ENCODE measurements at places on chromosomes 3 and 15.
A peak's percentile ranks its signal among the peaks of the same experiment; 100 is the strongest.

DNA sequence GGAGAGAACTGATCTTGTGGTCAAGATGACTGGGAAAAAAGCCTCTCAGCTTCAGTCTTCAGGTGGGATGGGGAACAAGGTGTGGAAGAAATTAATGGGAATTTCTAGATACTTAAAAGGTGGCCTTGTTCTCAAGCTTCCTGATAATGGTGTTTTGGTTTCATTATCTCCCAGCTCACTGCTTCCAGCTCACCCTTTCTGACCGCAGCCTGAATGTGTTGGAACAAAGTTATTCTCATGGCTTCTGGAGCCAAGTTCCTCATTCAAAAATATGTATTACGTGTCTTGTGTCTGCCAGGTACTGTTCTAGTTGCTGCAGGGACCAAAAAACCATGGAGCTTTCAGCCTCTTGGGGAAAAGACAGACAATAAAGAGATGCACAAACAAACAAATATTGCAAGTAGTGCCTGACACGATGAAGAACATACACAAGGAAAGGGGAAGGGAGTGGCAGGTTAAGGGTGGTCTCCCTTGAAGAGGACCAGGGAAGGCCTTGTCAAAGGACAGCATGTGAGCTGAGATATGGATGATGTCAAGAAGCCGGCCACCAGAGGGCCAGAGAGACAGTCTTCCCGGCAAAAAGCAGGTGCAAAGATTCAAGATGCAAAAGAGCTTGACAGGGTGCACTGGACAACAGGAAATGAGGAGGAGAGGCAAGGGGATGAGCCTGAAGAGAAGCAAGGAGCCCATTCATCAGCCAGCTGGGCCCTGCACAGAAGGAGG is 35.5 kb downstream of the ARRDC4 start:
- no peak for DNase-seq

DNA sequence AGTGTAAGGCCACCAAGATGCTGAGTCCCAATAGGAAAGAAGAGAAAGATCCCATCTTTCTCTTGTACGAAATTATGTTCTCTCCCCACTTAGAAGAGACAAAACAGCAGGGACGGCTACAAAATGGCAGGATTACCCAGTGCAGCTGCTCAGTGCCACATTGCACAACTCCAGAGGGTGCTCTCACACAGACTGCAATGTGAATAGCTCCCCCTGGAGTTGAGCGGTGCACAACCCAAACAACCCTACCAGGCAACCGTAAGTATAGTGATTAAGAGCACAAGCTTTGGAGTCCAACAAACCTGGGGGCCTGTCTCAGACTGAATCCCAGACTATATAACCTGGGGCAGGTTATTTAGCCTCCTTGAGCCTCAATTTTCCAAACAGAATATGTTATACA is 3.1 kb upstream of the BHLHE40 start:
- peak; percentile 54 for DNase-seq

DNA sequence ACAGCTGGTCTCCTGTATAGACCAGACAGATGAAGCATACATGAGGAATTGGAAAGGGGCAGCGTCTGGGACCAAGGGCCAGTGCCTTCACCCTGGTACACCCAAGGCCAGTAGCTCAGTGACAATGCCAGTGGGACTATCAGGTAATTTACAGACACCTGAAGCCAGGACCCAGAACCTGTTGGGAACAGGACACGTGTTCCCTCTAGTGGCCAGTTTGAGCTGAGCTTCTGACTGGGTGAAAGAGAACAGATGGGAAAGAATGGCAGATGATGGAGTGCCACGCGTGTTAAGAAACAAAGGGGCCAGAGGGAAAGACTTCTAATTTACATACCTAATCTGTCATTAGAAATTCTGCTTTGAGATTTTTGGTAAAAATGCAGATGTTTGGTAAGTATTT is 5.1 kb upstream of the SLC25A38 start:
- peak; percentile 58 for DNase-seq

DNA sequence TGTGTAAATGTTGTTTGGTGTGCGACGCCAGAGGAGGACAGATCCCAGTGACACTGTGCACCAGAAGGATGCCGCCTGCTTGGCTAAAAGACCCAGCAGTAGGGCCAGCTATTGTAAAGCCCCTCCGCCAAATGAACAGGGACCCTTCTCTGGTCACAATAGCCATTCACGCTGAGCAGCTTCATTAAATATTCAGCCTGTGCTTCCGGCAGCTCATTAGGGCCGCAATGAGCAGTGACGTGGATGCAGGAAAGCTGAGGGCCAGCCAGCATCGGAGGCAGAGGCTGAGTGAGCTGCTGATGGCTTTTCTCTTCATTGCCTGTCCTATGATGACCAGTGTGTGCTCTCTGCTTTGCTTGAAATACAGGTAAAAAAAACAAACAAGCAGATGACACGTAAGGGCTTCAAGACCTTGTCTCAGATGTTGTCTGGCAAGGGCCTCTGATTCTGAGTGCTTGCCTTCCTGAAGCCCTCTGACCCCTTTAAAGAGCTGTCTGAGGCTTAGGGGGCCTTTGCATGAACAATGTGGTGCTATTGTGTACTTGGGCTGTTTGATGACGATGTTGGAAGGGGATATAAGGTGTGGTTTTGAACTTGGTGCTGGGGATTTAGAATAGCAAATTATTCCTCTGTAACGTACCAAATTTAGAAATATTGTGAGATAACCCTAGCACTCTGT is 130.4 kb downstream of the FEZF2 start:
- DNase-seq: no peak

DNA sequence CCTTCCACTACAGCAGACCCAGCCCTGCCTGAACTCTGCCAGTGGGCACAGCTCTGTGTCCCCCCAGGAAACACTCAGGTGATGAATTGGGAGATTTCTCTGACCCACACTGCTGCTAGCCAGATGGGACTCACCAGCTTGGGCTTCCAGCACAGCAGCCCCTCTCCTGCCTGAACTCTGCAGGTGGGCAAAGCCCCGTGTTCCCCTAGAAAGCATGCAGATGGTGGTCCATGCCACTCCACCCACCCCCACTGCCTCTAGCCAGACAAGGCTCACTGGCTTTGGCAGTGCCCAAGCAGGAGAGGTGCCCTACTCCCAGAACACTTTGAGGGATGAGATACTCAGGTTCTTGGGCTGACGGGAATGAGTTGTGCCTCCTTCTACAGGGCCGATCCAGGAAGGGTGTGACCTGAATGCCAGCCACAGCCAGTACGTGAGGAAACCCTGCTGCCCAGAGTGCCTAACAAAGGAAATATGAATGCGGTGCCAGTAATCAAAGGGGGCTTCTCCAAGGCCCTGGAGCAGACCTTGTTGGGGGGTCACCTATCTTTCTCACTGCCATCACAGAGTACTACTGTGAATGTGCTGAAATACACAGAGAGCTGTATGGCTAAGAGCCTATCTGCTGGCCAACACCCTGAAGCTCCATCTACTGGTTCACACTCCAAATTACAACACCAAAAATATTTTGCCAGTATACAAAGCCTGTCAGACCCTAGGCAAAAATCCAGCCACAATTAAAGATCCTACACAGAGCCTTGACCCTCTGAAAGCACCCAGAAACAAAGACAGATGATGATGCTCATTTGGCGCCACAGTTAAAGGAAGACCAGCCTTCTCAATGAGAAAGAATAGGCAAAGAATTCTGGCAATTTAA is 61.9 kb downstream of the BTLA start:
- peak; percentile 39 for DNase-seq

DNA sequence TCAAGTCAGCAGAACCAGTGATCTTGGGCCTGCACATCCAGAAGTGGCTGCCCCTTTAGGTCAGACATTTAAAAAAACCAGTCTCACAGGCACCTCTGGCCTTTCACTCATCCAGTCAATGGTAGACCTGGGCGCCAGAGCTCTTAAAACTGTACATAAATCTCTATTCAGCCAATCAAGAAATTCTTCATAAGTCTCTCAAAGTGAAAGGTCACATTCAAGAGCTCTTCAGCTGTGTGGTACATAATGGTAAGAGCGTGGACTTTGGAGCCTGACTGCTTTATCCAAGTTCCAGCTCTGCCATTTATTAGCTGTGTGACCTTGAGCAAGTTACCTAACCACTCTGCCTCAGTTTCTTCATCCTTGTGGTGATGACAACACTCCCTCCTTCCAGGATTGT is 22.3 kb upstream of the MORF4L1 start:
- no peak for DNase-seq

- no peak for DNase-seq
These were observed 42.2 kb downstream of the B3GNT5 start for GRCh38 chr3:183295211-183295610.

DNA sequence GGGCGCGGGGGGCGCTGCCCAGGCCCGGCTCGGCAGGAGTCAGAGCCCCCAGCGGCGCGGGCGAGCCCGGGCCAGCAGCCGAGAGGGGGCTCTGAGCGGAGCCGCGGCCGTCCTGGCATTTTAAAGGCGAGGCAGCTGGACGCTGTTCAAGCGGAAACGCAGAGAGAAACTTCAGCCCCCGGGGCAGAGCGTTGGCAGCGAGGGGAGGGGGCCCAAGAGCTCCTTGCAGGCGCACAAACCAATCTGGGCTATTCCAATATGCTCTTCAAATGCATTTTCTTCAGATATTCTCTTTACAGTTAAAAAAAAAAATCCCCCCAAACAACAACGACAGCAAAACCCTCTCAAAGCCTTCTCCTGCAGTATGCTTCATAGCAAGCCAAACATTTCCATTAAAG is at the start of gene CTXND1:
Gene CTXND1 (minus strand): TSS at position 93 of the 398 bp plus-strand sequence. CDS start 50,264 bp downstream, outside the sequence.
- no peak for DNase-seq

- DNase-seq: no peak
These were observed 373.1 kb downstream of the FOXP1 start for GRCh38 chr3:71210257-71211007.

GRCh38 chr3:185420762-185421161 is 57.8 kb downstream of the MAP3K13 start:
- no peak for DNase-seq

DNA sequence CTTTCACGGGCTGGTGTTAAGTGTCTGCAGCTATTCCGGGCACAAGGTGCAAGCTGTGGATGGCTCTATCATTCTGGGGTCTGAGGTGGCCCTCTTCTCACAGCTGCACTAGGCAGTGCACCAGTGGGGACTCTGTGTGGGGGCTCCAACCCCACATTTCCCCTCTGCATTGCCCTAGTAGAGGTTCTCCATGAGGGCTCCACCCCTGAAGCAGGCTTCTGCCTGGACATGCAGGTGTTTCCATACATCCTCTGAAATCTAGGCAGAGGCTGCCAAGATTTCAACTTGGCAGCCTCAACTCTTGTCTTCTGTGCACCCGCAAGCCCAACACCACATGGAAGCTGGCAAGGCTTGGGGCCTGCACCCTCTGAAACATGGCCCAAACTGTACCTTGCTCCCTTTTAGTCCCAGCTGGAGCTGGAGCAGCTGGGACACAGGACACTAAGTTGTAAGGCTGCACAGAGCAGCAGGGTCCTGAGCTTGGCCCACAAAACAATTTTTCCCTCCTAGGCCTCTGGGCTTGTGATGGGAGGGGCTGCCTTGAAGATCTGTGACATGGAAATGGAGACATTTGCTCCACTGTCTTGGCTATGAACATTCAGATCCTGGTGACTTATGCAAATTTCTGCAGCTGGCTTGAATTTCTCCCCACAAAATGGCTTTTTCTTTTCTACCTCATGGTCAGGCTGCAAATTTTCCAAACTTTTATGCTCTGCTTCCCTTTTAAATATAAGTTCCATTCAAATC is 6.0 kb upstream of the RPL39L start:
- DNase-seq: no peak

- DNase-seq: no peak
These were observed 9.2 kb upstream of the KY start for GRCh38 chr3:134660046-134660441.

DNA sequence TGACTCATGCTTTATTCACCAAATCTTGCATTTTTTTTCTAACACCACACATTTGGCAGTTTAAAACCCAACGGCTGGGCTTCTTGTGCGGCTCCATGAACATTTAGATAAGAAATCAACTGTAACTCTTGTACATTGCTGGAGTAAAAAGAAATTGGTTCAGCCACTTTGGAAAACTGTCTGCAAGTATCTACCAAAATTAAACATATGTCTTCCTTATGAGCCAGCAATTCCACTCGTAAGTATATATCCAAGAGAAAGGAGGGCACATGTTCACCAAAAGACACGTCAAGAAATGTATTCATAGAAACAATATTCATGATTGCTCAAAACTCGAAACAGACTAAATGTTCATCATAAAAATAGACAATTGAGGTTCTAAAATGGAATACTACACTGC is 291.9 kb upstream of the POU1F1 start:
- DNase-seq: no peak

DNA sequence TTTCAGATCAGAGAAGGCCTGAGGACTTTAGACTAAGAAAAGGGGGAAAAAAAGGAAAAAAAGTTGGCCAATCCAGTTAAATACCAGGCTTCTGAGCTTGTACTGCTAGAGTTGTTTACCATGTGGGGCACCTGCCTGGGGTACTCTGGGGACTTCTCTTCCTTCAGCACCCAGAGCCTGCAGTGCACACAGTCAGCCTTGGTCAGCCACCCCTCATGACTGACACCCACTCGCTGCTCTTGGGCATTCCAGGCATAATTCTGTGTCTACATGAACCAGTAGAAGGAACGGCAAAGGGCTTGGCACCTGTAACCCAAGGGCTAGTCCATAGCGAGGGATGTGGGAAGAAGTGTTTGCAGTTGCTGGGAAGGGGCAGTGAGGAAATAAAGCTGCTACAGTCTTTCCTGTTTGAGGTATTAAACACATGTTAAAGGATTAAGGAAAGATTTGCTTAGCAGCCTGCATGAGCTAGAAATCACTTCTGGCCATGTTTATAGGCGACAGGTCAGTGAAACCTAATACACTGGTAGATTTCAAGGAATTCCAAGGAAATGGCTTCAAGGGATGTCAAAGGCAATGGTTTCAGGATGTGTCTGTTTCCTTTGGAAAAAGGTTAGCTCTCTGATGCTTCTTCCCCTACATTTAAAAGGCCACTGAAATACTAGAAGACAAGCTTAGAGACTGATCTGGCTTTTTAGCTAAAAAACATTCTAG is 232.5 kb downstream of the CHST2 start:
- DNase-seq: no peak

- no peak for DNase-seq
These were observed 328.1 kb upstream of the RGMA start for GRCh38 chr15:93417156-93417555.

- DNase-seq: no peak
These were observed 349.8 kb upstream of the TPRG1 start for GRCh38 chr3:188822004-188822403.

DNA sequence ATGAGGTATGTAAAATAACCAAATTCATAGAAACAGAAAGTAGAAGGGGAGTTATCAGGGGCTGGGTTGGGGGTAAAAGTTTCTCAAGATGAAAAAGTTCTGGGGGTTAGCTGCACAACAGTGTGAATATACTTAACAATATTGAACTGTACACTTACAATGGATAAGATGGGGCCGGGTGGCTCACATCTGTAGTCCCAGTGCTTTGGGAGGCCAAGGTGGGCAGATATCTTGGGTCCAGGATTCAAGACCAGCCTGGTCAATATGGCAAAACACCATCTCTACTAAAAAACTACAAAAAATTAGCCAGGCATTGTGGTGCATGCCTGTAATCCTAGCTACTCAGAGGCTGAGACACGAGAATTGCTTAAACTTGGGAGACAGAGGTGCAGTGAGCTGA is 274.3 kb downstream of the TJP1 start:
- DNase-seq: no peak

GRCh38 chr3:103904991-103905390 is 1461.7 kb upstream of the ALCAM start:
- DNase-seq: no peak
